Sigmoid colon (tissue), 7 donors: ENCODE measurements at places on chromosomes 12 and 14. TPM values are rescaled to one million over a fixed set of nuclear protein-coding genes. Genes with fewer than 3 reads are reported as not detected.

The ZBTB39 gene
- polyA plus RNA-seq, result 2.6 TPM

The ATF7IP gene
- polyA plus RNA-seq, result 17.0 TPM

The ADSS1 gene
- polyA plus RNA-seq, result 3.5 TPM

The MYL2 gene
- polyA plus RNA-seq, result 4.2 TPM

The ASPG gene
- 8.1 TPM for polyA plus RNA-seq

The TEX52 gene
- not detected for polyA plus RNA-seq

The RD3L gene
- polyA plus RNA-seq, result not detected

The CNIH1 gene
- 104 TPM for polyA plus RNA-seq

The EXOC3L4 gene
- 6.0 TPM for polyA plus RNA-seq

The BICD1 gene
- 0.69 TPM for polyA plus RNA-seq

The FLVCR2 gene
- 3.6 TPM for polyA plus RNA-seq

The POTEG gene
- not detected for polyA plus RNA-seq

The ARHGAP9 gene
- 6.6 TPM for polyA plus RNA-seq

The TAS2R31 gene
- polyA plus RNA-seq, result not detected

The TAS2R19 gene
- not detected for polyA plus RNA-seq

The BAZ2A gene
- polyA plus RNA-seq, result 25.4 TPM

The TOMM20L gene
- not detected for polyA plus RNA-seq

The NTN4 gene
- polyA plus RNA-seq, result 5.3 TPM

The SLC6A15 gene
- polyA plus RNA-seq, result 0.35 TPM

The ETFBKMT gene
- polyA plus RNA-seq, result 2.3 TPM

The ASB2 gene
- polyA plus RNA-seq, result 10.0 TPM

The PSME1 gene
- polyA plus RNA-seq, result 438 TPM

The CAPS2 gene
- polyA plus RNA-seq, result 3.6 TPM
